NAMALWA (cell line): ENCODE measurements at places on chromosomes 7 and 10.

- no peak for DNase-seq
These were observed 14.7 kb downstream of the HGF start for GRCh38 chr7:81754918-81755696.

DNA sequence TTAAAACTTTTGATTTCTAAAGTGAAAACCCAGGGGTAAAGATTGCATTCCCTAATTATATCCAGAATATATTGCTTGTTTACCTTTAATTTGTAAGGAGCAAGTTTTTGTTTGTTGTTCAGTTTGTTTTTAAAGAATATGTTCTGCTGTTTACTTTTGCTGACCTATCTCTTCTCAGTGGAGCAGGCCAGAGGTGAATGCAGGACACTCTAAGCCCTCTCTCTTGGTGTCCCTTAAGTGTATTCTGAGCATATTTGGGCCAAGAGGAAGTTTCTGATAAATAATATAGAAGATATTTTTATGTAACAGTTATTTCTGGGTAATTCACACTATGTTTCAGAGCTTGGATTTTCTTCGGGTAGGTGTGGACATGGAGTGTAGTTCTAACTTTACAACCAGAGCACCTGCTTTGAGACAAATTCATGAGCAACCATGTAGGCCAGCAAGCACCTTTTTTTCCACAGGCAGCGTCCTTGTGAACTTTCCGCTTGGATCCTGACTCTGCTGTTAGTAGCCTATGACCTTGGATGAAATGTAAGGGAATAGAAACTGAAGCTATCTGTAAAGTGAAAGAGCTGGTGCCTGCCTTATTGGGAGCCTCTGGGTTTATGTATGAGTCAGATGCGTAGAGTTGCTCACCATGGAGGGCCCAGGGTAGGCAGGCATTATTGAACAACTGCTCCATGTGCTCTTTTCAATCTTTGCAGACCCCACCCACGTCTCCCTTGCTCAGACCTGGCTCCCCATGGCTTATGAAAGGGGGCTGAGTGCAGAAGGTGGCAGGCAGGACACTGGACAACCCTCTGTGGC is 16.1 kb downstream of the OGDH start:
- DNase-seq: no peak

- DNase-seq: peak; percentile 9
These were observed 71.9 kb upstream of the STK17A start for GRCh38 chr7:43511029-43511428.

DNA sequence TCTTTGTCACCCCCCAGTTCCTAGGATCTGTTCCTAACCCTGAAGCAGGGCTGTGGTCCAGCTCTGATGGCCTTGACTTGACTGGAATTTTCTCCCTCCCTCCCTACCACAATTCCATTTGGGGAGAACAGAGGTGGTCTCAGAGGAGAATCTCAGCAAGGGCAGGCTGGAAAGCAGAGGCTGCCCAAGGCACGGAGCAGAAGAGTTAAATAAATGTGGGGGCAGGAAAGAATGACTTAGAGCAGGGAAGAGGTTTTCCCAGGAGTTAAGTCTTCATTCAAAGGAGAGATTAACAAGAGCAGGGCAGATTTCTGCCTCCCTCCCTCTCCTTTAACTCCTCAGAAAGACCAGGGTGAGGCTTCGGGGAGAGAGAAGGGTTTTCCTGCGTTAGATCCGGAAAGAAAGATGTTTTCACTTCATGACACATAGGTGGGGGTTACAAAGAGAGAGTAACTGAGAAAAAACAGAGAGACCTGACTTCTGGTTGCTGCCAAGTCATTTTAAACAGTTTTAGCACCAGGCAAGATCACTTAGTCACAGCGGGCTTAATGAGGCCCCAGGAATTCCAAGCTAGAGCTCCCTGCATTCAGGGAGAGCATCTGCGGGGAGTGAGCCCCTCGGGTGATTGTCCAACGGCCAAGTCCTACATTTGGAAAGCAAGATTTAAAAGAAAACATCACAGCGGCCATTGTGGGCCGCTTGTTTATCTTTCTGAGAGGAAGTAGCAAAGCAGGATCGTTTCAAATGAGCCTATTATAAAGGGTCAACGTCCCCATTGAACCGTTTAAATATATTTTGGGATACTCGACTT is 78.7 kb downstream of the ARHGAP22 start:
- DNase-seq: no peak

DNA sequence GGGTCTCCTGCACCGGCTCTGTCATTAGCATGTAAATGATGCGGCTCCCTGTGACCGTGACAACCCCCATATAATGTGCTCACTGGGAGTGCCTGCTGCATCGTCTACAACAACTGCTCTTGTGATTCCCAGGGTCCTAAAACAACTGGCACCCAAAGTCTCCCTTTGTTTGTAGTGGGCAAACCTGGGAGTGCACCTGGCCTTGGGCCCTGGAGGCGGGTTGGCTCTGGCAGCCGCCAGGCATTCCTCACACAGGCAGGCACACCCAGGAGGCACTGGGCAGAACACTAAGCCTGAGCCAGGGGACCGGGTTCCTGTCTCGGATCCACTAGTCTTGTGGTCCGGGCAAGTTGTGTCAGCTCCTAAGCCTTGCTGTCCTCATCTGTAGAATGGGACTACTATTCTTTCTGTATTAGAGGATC is 115.5 kb upstream of the GPR26 start:
- no peak for DNase-seq

DNA sequence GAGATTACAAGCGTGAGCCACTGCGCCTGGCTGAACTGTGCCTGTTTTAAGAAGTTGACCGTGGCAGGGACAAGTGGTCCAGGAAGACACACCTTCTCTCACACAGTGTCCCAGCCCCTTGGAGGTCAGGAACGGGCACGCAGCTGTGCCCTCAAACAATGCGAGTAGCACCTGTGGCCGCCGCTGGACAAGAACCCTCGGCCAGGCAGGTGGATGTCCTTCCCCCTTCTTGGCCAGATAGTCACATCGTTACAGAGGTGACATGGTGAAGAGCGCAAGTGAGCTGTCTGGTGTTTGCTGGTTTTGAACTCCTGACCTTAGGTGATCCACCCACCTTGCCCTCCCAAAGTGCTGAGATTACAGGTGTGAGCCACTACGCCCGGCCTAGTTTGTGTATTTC is 8.8 kb downstream of the ZFAND2A start:
- no peak for DNase-seq

- no peak for DNase-seq
These were observed 103.1 kb upstream of the PCBD1 start for GRCh38 chr10:70991140-70992124.

- DNase-seq: no peak
These were observed 81.9 kb upstream of the PDCD4 start for GRCh38 chr10:110789604-110790433.

DNA sequence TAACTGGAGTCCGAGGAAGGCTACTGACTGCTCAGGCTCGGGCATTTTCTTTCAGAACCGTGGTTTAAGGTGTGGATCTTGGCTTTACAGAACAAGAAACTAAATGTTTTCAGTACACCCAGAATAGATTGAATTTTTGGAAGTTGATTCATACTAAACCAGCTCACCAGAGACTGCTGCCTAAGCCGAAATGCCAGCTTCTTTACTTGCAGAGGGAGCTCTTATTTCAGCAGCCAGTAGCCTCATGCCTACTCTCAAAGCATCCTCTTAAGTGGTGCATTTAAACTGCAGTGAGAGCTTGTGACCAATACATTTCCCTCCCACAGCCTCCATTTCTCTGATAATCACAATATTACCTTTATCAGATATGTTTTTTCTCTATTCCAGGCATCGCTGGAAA is 615.1 kb downstream of the SUGCT start:
- DNase-seq: no peak

- DNase-seq: no peak
These were observed 11.1 kb upstream of the MBL2 start for GRCh38 chr10:52783726-52784125.

DNA sequence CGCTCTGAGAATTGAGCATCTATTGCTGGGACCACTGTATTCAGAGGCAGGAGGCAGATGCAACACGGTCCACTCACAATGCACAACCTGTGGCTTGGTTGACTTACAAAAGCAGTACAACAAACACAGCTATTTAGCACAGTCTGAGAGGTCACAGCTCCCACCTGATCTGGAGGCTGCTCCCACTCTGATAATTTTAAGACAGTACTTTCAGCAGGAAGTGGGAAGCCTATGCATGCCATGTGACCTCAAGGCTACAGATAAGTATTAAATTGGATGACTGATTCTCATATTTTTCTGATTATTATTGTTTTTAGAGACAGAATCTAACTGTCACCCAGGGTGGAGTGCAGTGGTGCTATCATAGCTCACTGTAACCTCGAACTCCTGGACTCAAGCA is 659.3 kb downstream of the PARD3 start:
- no peak for DNase-seq

GRCh38 chr7:69049326-69049725 is 548.9 kb upstream of the AUTS2 start:
- DNase-seq: no peak

DNA sequence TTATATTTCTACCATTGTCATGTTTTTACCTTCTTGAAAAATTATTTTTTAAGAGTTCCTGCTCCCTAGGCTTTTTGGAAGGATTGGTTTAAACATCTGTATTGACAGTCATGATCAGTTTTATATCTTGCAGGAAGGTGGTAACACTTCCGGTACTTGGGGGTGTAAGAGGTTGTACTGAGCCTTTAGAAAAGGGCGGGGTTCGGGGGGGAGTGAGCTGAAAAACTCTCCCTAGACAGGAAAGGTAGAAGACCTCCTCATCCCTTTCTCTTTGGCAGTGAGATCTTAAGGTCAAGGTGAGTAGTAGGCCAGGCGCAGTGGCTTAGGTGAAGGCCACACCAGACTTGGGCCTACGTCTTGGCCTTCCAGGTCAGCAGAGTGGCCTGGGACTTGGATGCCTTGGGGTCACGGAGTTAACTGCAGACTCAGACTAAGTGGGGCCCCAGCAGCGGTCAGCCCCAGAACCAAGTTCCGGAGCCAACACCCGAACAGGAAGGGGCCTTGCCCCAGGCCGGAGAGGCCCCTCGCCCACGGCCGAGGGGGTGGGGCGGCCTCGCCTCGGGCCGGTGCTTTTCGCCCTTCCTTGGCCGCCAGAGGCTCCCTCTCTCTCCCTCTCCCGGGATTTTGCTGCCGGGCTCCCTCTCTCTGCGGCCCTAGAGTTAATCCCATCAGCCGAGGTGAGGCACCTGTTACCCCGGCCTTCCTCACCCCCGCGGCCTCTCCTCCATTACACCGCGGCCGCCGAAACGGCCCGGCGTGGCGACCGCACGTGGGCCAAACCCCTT is at the start of gene PPP1R9A:
Gene PPP1R9A, plus strand, starts transcription at position 569 of the 785 bp plus-strand sequence. CDS start 2,520 bp downstream, outside the sequence.
- no peak for DNase-seq

DNA sequence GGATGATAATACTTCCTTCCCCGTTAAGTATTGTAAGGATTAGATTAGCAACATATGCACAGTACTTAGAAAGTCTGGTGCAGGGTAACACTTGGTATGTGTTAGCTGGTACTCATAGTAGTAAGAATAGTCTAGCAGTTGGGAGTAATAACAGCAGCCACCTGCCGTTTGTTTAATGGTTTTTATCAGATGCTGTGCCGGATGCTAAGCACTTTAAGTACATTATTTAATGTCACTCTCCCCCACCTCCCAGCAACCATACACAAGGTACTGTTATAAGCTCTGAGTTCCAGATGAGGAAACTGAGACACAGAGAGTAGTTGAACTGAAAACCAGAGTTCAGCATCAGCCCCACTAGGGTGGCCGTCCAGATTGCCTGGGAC is 60.1 kb downstream of the ZMIZ1 start:
- no peak for DNase-seq

- DNase-seq: no peak
These were observed 5.2 kb upstream of the BTBD16 start for GRCh38 chr10:122265896-122266295.

DNA sequence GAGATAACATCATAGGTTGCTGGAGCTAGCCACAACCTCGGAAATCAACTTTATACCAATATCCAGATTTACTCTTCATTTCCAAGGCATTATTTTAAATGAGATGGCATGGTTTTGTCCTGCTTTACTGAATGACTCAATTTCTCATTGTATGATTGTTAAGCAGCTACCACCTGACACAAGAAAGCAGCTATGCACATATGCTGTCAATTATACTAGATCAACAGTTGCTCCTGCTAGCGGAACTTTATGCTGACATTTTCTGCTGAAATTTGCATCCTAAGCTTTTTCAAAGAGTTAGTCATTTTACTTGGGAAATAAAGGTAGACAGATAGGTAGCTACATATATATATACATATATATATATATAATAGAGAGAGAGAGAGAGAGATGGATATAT is 8.9 kb upstream of the CH25H start:
- DNase-seq: no peak

DNA sequence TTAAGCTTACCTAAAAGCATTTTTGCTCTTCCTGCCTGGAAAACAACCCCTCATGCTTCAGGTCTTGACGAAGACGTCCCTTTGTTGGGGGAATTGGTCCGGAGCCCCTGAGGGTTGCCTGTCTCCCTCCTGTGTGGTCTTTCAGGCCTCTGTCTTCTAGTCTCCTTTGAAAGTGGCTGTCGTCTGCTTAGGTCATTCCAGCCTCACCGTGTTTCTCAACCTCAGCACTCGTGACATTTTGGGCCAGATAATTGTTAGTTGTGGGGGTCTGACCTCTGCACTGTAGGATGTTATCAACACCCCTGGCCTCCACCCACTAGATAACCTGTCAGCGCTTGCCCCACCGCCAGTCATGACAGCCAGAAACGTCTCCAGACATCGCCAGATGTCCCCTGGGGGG is 219.1 kb downstream of the TCF7L2 start:
- DNase-seq: no peak

DNA sequence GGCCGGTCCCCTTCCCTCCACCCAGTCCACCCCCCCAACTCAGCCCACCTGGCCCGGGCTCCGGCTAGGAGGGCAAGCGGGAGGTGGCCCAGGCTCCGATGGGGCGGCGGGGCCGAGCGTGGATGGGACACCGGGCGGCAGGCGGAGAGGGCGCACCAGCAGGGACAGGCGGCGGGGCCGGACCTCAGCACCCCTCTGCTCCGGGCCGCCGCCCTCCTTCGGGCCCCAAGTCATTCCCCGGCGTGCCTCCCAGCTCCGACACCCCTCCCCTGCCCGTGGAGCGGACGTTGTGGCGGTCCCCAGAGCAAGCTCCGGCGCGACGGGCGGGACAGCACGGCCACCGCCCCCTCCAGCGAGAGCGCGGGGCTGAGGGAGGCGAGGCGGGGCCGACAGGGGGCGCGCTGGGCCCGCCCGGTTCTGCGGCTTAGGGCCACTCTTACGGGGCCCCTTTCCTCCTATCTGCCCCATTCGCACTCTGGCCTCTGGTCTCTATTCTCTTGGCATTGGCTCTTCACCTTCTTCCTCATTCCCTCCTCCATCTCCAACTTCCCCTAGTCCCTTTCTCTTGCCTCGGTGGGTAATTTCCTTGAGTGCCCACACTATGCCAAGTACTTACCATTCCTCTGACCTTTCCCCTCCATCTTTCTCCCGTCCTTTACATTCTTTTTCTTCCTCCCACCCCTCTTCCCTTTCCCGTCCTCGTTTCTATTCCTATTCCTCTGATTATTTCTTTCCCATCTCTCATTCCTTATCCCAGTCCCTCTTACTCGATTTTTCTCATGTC is 701 bp upstream of the GBX1 start:
- no peak for DNase-seq

- no peak for DNase-seq
These were observed 277.6 kb upstream of the SORCS1 start for GRCh38 chr10:107442035-107442505.

- no peak for DNase-seq
These were observed 134.5 kb downstream of the FAM53B start for GRCh38 chr10:124609698-124610097.

- DNase-seq: no peak
These were observed 119.1 kb upstream of the PHYHIPL start for GRCh38 chr10:59057345-59057744.
